ENCODE measurements at places on chromosomes 11 and 22. TPM values are rescaled to one million over a fixed set of nuclear protein-coding genes. Genes with fewer than 3 reads are reported as not detected.

HBB gene
- total RNA-seq: not detected

PKNOX2 gene
- not detected for total RNA-seq

OR51B4 gene
- total RNA-seq: not detected

IGLL1 gene
- total RNA-seq: not detected

NEAT1 gene
- total RNA-seq: 358 TPM

GRCh38 chr11:28104984-28105383 lies 3.0 kb downstream of the KIF18A start:
- peaks cover 6% of the 10 kb centered on the region for H3K36me3 ChIP-seq
- H3K4me3 ChIP-seq: no peak overlapping the region
- no peak for DNase-seq
- H3K4me1 ChIP-seq: peaks cover 21% of the 10 kb centered on the region
- H3K27ac ChIP-seq: no peak overlapping the region

- H3K27me3 ChIP-seq: no peaks in the 10 kb centered on the region
- peaks cover 40% of the 10 kb centered on the region for H3K36me3 ChIP-seq
- no peak overlapping the region for H3K4me3 ChIP-seq
- no peak for DNase-seq
- no peak overlapping the region for H3K27ac ChIP-seq
Observed at GRCh38 chr11:43735961-43736360, 55.4 kb downstream of the HSD17B12 start.

GRCh38 chr11:9858218-9858617 lies 194.3 kb downstream of the SWAP70 start:
- no peak overlapping the region for H3K27ac ChIP-seq
- peaks cover 35% of the 10 kb centered on the region for H3K4me1 ChIP-seq
- H3K27me3 ChIP-seq: no peaks in the 10 kb centered on the region

DNA sequence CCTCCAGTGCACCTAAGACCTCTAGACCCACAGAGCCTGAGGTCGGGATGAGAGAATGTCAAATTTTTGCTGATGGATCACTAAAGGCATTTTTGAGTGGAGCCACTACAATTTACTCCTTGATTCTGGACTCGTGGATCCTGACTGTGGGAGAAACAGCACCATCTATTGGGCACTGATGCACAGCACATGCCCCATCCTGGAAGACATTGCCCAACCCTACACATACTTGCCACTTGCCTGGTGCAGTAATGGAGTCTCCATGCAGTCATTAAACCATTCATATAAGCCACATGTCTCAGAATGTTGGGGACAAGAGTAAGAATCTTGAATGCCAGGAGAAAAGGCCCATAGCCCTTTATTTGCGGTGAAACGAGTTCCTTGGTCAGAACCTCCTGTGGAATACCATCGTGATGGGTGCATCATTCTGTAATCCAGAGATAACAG lies 103.9 kb downstream of the GGTLC2 start:
- DNase-seq: peak; percentile 70
- no peak overlapping the region for H3K4me3 ChIP-seq
- H3K36me3 ChIP-seq: no peaks in the 10 kb centered on the region
- no peak overlapping the region for H3K27ac ChIP-seq

- H3K4me3 ChIP-seq: no peak overlapping the region
- H3K36me3 ChIP-seq: no peaks in the 10 kb centered on the region
- DNase-seq: no peak
- H3K27me3 ChIP-seq: no peaks in the 10 kb centered on the region
- H3K27ac ChIP-seq: no peak overlapping the region
Observed at GRCh38 chr11:15845261-15845660, 511.1 kb downstream of the SOX6 start.

- peaks cover 32% of the 10 kb centered on the region for H3K4me1 ChIP-seq
- no peak for DNase-seq
- H3K36me3 ChIP-seq: peaks cover 50% of the 10 kb centered on the region
- no peak overlapping the region for H3K4me3 ChIP-seq
- no peak overlapping the region for H3K27ac ChIP-seq
Observed at GRCh38 chr22:24326266-24326665, 55.6 kb downstream of the SPECC1L start.

DNA sequence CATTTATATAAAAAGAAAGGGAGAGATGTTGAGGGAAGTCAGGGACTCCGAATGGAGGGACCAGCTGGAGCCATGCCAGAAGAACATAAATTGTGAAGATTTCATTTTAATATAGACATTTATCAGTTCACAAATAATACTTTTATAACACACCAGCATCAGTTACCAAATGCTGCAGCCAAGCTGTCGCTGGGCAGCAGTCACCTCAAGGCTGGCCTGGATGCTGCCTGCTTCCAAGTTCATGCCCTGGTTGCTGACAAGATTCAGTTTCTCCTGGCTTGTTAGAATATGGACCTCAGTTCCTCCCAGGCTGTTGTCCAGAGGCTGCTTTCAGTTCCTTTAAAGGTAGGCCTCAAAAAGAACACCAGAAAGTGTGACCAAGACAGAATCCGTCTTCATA lies 30.8 kb upstream of the ALDH3B2 start:
- H3K27ac ChIP-seq: no peak overlapping the region
- H3K4me3 ChIP-seq: no peak overlapping the region
- peaks cover 3% of the 10 kb centered on the region for H3K27me3 ChIP-seq
- no peak for DNase-seq
- H3K36me3 ChIP-seq: no peaks in the 10 kb centered on the region

Data from activated CD8-positive, alpha-beta T cell treated with anti-CD3 and anti-CD28 coated beads for 36 hours (primary cell).